RPMI7951 (cell line): ENCODE measurements at places on chromosomes 12 and 14.

DNA sequence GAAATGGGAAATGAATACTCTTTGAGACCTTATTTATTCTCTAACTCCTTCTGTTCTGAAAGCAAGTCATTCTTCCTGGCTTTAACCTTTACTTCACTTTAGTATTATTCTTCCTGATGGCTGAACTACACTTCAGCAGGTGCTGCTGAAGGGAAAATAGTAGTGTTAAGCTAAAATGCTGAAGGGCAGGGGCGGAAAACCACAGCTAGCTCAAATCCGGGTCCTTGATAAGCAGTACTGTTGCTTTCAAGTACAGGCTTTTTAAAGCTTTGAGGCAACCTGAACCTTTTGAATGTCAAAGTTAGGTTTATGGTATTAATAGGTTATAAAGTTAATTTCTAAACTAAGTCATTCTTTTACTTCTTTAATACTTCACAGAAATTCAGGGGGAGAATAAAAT lies 10.7 kb downstream of the CCDC196 start:
- DNase-seq = no peak

DNA sequence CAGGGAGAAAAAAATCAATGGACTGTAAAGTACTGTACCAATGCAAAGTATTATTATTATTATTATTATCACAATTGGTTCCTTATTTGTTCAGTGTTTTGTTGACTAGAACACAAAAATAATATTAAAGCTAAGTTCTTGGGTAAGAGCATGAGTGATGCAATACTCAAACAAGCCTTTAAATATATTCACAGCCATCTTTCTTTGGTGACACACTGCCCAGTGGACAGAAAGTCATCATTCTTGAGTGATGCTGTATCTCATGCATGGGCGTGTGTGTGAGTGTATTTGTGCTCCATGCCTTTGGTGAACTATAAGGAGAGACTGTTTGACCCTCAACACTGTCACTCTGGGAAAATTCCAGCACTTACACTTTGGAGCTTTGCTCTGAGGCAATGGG lies 93.6 kb downstream of the KCNK10 start:
- DNase-seq = no peak

- DNase-seq = peak; percentile 2
Observed at GRCh38 chr14:26730929-26731618, 133.2 kb upstream of the NOVA1 start.

DNA sequence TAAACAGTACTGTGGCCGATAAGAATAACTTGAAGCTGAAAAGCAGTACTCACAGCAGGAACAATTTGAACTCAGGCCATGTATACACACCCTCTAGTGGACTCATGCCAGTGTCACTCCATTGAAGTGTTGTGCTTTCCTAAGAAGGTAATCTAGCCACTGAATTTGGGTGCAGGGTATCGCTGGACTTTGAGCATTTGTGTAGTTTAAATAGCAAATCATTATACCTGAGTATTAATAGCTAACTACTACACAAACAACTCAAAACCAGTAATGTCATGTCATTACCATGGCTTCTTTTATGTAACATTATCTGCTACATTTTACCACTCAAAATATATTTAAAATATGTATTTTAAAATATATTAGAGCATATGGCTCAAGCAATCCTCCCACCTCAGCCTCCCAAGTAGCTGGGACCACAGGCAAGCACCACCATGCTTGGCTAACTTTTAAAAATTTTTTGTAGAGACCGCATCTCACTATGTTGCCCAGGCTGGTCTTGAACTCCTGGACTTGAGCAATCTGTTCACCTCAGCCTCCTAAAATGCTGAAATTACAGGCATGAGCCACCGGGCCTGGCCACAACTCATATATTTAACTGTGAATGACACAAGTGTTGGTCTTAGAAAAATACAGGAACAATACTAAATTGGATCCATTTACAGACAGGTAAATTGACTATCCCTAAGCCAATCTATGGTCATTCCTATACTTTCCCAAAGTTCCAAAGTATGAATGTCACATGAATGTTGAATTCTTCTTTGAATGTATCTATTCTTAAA lies 25.6 kb upstream of the ARID4A start:
- DNase-seq = peak; percentile 11

DNA sequence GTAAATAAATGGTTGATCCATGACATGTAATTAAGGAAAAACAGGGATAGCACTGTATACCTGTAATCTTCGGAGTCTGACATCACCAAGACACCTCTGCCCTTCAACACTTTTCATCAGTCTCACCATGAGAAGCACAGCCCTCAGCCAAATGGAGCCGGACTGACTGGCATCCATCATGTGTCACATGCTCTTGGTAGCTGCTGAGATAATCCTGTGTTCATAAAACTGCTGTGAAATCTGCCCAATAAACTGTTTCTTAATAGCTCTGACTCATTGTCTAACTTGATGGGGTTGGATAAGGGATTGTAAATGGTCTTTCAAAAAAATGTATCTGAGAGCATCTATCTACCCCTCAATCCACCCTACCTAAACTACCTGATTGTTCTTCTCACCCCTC lies 33.6 kb downstream of the KCNH5 start:
- DNase-seq = no peak

DNA sequence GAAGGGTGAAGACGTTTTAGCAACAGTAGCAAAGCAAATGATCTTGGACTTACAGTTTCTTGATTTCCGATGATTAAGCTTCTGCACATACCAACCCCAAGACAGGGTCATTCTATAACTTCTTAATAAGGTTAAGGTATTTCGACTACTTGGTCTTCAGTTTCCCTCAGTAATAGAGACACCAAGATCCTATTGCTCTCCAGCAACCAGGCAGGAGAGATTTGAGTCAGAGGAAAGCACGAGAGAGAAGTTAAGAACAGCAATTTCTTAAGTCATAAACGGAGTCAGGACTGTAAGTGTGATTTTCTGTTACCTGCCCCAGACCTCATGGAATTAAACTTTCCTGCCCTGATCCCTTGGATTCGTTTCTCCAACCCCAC lies 215.6 kb downstream of the TTC8 start:
- DNase-seq = no peak

DNA sequence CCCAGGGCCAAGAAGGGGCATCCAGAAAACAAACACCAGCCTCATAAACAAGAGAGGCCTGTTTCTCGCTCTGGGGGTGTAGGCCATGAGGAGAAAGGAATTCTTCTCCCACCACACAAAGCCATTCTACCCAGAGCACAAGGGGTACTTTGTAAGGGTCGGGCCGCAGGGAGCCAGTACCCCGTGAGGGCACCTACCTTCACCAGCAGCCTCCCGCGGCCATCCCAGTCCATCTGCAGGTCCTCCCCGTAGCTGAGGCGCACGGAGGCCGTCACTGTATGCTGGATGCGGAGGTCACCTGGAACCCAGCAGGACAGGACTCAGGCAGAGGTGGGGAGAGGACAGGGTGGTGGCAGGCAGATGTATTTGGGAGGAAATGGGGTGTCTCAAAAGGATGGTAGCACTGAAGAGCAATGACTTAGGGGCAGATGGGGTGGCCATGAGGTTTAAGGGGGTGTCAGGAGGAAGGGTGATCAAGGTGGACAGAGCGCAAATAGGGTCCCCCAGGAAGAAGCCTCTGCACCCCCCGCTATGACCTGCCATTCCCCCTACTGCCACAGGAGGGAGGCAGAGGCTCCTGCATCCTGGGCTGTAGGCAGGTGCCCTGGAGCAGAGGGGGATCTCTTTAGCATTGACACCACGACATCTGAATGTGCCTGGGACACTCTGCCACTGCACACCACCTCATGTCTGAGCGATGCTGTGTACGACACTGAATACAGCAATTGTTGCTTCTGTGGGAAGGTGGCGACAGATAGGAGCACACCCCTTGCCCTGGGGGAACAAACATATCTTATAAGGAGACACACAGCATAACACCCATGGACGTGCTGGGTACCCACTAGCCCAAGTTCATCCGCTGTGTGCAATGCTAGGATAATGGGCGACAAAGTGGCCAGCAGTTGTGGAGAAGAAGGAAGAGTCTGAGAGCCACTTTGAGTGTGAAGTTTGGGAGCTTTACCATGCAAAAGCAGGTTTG lies 61.4 kb downstream of the VWF start:
- DNase-seq = peak; percentile 46

DNA sequence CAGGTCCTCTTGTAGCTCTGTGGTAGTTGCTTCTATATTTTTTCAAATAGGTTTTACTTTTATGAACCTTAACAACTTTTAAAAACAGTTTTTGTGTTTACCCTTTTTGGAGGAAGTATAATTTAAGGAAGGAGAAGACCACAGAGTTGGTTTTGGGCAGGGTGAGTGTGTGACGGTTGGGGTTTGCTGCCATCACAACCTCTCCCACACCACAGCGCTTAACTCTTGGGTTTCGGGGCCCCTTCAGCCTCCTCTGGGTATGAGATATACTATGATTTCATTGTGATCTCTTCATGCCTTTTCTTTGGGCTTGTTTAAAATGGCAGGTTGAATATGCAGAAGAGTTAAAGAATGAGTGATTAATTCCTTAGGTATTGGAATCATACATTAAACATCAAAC lies 228.7 kb upstream of the CRY1 start:
- no peak for DNase-seq

DNA sequence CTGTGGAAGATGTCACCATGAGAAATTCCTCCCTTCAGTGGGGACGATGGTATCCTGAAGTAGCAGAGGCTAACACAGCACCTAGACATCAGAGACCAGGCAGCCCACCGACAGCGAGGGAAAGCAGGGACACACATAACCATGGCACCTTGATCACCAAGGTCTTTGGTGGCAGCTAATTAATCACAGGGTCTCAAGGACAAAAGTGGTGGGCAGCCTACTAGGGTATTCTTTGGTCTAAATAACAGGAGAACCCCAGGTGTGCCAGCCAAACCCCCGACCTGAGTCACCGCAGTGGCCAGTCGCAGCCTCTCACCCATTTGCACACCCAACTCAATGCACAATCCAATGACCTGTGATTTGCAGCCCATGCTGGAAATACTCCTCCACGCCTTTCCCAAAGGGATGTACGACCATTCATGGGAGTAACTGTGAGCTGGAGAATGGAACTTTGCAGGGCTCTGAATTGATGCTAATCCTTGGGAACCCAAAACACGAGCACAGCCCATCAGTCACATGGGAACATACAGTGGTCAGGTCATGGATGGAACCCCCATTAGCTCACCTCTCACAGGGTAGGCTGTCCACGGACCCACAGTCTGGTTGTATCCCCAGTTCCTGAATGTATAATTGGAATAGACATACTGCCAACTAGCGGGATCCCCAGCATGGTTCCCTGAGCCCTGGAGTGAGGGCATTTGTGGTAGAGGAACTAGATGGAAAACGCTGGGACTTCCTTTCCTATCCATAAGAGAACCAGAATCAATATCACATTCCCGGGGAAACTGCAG lies 58.7 kb upstream of the C14orf180 start:
- no peak for DNase-seq

DNA sequence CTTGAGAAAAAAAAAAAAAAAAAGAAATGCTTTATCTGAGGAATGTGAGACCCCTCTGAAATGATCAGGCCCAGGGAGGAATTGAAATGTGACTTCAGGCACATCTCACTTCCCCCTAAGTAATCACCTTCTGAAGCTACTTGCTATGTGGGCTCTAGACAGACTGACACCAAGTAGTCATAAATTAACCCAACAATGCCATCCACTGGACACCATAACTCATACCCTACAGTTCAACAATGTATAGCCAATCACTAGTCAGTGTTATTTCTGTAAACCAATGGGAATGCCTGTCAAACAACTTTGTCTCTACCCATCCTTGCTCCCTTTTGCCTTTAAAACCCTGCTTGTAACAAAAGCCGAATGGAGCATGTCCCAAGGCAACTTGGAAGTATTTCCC lies 182.7 kb upstream of the TMPO start:
- DNase-seq = no peak

DNA sequence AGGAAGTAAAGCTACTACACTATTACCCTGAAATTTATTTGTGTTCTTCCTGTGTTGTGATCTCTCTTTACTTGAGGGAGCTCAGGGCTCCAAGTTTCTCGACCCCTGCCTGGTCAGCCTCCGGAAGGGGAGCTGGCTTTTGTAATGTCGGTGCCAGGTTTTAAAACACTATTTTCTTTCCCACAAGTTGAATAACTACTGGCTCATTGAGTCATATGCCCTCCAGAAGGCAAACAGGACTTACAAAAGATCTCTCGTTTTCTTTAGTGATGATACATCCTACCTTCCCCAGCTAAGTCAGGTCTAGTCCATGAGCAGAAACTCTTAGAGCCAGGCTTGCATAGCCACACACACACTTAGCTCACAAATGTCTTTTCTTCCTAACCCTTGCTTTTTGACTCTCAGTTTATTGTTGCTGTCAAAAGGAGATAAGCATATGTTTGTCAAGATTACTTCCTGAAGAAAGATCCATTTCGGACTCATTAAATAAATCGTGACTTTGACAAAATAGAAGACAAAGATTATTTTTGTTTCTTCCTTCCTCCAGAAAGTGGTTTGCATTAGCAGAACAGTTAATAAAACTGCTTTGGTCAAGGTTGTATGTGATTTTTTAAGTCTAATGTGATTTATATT lies 209.8 kb upstream of the FLRT2 start:
- peak; percentile 19 for DNase-seq

GRCh38 chr12:71589478-71589881 lies 74.2 kb downstream of the ZFC3H1 start:
- no peak for DNase-seq

DNA sequence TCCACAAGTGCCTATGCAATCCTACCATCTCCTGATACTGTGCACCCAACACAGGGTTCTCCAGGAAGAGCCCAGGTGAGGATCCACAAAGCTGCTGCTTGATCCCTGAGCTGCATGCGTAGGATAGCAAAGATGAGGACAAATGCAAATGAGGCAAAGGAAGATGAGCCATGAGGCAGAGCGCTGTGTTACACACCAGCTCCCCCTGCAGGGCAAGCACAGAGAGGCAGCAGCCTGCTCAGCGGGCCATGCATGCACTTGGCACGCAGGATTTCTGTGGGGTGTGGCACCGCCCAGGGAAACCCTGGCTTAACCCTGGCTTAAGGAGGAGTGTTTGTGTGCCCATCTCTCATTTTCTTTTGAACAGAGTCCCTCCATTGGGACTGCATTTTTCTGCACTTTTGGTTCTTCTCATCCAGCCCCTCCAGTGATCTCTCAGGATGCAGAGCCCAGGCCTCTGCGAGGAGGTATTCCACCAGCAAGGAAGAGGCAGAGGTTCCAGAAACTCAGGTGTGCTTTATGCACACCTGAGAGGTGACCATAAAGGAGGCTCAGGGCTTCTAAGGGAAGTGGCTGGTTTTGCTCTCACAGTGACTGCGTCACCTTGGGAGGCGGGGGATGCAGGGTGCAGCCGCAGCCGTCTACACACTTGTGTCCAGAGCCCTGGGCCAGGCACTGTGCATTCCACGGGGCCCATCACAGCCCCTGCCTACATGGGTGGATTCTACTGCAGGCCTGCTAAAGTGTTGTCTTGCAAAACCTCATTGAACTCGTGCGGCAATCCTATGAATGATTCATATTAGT lies 973.3 kb upstream of the TMEM132C start:
- peak; percentile 68 for DNase-seq
